ENCODE measurements at places on chromosomes 11 and 22. TPM values are rescaled to one million over a fixed set of nuclear protein-coding genes. Genes with fewer than 3 reads are reported as not detected.

DNA sequence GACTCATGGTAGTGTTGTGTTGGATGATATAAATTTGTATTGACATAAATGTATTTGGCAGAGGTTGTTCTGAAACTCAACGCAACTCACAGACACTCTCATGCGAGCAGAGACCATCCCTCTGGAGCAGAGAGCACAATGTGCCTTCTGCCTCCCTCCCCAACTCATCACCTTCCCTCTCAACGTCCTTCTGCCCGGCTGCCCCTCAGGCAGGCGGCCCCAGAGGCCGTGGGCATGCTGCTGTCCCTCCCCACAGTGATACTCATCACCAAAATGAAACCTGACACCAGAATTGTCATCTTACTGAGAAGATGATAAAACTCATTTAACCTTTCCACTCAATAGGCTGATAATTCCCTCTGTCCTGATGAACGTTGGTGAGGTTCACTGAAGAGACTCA is 260.6 kb downstream of the ETS1 start:
- DNase-seq, result no peak
- H3K4me3 ChIP-seq, result no peak overlapping the region
- H3K36me3 ChIP-seq, result no peaks in the 10 kb centered on the region
- no peaks in the 10 kb centered on the region for H3K4me1 ChIP-seq
- no peak overlapping the region for H3K27ac ChIP-seq
- peaks cover 70% of the 10 kb centered on the region for H3K27me3 ChIP-seq

GRCh38 chr11:47127213-47127612 is 49.5 kb downstream of the ARFGAP2 start:
- H3K4me3 ChIP-seq, result no peak overlapping the region
- no peak overlapping the region for H3K27ac ChIP-seq
- no peak for DNase-seq

GRCh38 chr11:20415432-20415831 is 27.9 kb downstream of the PRMT3 start:
- DNase-seq, result no peak
- no peaks in the 10 kb centered on the region for H3K4me1 ChIP-seq
- no peak overlapping the region for H3K4me3 ChIP-seq
- H3K27ac ChIP-seq, result no peak overlapping the region
- no peaks in the 10 kb centered on the region for H3K36me3 ChIP-seq
- H3K27me3 ChIP-seq, result no peaks in the 10 kb centered on the region

DNA sequence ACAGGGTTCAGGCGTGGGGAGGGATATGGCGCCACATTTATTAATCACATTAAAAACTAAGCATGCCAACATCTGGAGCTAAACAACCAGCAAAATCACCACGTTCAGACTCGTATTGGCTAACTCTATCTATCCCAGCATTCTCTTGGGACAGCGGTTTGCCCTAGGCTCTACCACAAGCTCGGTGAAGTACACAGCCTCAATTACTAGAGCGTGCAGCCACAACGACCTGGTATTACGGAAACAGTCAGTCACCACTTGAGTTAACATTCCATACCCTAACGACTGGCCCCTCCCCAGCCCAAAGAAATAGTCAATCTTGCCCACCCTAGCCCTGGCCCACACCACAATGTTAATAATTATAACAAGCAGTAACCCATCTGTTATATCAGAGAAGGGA is 32.1 kb downstream of the APOL5 start:
- no peaks in the 10 kb centered on the region for H3K4me1 ChIP-seq
- 0 out of 2 replicates have a peak, but pooled peaks cover 3% of the 10 kb centered on the region for H3K36me3 ChIP-seq
- H3K4me3 ChIP-seq, result no peak overlapping the region
- no peak for DNase-seq

DNA sequence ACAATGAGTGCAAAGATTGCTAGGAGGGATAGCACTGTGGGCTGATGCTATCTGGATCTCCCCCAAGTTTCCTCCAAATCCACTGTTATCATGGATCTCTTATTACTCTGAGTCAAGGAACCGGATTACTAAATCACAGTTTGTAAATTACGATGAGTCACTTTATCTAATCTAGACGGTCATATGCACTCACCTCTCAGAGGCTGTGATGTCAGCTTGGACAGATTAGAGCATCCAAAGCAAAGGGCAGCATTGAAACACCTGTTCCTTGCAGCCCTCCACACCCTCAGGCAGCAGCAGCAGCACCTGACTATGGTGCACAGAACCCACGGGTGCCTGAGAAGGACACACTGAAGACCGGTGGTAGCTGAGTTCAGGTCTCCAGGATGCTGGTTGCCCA is 14.0 kb upstream of the POU2AF1 start:
- no peak overlapping the region for H3K27ac ChIP-seq
- peaks cover 5% of the 10 kb centered on the region for H3K27me3 ChIP-seq
- no peaks in the 10 kb centered on the region for H3K36me3 ChIP-seq
- no peaks in the 10 kb centered on the region for H3K4me1 ChIP-seq

DNA sequence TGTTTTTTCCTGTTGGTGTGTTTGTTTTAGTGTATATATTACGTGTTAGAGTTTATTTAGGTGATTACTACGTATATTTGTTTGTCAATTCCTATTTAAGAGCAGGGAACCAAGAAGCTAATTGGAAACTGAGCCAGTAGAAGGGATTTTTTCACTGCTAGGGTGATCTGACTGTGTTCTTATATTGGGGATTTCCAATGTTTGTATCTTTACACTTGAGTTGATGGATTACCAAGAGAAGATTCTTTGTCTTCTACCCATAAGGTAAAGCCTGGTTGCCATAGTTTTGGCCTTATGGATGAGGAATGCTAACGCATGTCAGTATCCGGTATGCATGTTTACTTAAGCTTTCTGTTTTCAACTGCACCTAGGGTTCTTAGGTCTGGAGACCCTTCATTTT is 35.6 kb downstream of the SIK2 start:
- H3K36me3 ChIP-seq, result no peaks in the 10 kb centered on the region
- peaks cover 5% of the 10 kb centered on the region for H3K4me1 ChIP-seq
- no peak overlapping the region for H3K27ac ChIP-seq
- H3K4me3 ChIP-seq, result no peak overlapping the region
- H3K27me3 ChIP-seq, result no peaks in the 10 kb centered on the region

DNA sequence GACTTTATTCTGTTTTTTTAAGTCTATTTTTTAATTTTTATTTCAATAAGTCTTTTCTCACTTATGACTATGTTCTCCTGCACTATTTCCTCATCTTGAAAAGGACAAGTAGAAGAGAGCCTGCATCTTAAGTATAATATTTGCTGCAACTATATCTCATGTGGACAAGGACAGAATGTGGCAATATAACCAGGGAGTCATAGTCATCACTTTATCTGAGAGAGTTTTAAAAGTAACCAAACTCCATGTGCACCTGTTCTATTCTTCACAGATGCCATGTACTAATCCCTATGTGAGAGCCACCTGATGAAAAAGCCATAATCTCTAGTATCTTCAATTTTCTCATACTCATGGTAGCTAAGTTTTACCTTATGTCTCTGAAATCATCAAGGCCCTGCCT is 104.2 kb upstream of the SOX6 start:
- no peak overlapping the region for H3K4me3 ChIP-seq
- H3K36me3 ChIP-seq, result no peaks in the 10 kb centered on the region
- H3K4me1 ChIP-seq, result no peaks in the 10 kb centered on the region
- H3K27ac ChIP-seq, result no peak overlapping the region
- peaks cover 15% of the 10 kb centered on the region for H3K27me3 ChIP-seq
- no peak for DNase-seq

DNA sequence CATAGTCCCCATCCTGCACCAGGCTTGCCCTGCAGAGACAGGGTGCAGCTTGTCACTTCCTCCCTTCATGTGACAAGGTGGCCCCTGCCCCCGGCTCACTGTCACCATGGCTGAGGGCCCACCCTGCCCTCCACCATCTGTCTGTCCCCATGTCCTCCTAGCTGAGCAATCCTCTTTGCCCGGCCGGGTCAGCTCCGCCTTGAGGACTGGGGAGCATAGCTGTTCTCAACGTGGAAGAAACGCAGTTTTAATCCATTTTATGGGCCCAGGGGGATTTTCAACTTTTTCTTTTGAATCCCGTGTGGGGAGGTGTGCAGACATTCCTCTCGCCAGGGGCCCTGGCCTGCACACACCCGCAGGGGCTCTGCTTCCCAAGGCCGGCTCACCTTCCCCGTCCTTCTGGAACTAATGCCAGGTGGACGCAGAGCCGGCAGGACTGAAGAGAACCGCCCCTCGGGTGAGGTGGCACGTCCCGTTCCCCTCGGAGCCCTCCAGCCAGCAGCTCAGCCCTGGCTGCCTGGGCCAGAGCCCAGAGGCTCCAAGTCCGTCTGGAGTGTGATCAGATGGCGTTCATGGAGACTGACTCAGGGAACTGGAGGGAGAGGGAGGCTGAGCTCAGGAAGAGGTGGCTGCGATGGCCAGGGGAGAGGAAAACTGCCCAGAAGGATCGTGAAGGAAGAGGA is 1108.7 kb downstream of the BRD1 start:
- DNase-seq, result no peak
- no peaks in the 10 kb centered on the region for H3K36me3 ChIP-seq
- H3K27ac ChIP-seq, result no peak overlapping the region
- no peak overlapping the region for H3K4me3 ChIP-seq
- peaks cover 6% of the 10 kb centered on the region for H3K27me3 ChIP-seq
- no peaks in the 10 kb centered on the region for H3K4me1 ChIP-seq

DNA sequence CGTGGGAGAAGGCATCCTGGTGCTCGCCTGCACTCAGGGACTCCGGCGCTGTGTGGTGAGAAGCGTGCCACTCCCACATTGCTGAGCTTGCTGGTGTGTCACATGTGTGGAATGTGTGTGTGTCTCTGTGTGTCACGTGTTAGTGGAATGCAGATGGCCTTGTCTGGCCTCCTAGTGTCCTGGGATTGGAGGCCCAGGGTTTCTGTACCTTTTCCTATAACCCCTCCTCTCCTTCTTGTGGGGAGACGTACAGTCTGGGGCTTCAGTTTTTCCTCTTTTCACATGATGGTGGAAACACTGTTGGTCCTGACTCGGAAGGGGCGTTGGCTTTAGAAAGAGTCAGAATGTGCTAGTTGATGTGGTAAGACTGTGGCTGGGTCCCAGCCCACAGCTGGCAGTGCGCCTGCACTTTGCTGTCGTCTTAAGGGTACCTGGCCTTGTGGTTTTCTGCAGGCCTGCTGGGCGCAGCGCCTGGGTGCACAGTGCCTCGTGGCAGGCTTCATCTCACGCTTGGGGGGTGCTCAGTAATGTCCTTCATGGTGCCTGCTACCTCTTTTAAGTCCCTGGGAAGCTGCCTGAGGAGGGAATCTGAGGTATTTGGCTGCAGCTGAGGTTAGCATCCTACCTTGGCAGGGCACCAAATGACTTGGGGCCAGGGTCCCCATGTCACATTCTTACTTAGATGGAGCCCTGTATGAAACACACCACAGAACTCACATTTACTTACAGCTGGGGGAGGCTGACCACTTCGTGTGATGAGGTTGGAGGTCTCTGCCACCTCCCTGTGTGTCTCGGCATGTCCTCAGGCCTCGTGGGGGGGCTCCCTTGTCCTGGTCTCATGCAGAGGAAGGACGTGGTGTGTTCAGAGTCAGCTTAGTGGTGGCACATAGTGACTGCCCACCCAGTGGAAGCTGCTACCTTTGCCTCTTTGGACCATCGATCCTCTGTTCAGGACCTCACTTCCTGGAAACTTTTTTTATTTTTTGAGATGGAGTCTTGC is 61.9 kb downstream of the MED15 start:
- peaks cover 63% of the 10 kb centered on the region for H3K36me3 ChIP-seq
- H3K27me3 ChIP-seq, result no peaks in the 10 kb centered on the region
- H3K4me1 ChIP-seq, result peaks cover 54% of the 10 kb centered on the region
- DNase-seq, result peak; percentile 78
- peak overlapping the region; percentile 76 for H3K27ac ChIP-seq
- peak overlapping the region; percentile 7 for H3K4me3 ChIP-seq

GRCh38 chr11:134468796-134469195 is 56.8 kb upstream of the B3GAT1 start:
- no peaks in the 10 kb centered on the region for H3K36me3 ChIP-seq
- no peak for DNase-seq
- peaks cover 82% of the 10 kb centered on the region for H3K27me3 ChIP-seq
- no peak overlapping the region for H3K27ac ChIP-seq
- H3K4me1 ChIP-seq, result no peaks in the 10 kb centered on the region

DNA sequence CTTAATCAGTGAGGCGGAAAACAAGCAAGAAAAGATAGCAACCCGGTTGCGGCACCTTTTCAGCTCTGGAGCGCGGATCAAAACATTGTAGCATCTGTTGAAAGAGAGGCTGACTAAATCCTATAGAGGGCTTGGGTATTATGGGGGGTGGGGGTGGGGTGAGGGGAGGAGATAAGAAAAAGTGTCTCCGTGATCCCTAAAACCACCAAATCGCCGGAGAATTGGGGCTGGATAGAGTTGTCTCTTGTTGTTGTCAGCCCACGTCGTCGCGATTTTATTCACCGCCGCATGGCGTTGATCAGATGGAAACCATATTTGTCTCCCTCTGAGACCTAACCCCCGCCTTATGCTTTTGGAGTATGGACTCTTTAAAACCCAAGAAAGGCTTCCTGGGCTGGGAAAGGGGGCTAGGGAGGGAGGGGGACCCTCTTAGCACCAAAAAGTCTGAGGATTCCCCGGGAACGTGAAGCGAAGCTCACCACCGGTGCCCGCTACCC is 13.0 kb downstream of the PAX6 start:
- H3K27me3 ChIP-seq, result no peaks in the 10 kb centered on the region
- no peak overlapping the region for H3K27ac ChIP-seq
- H3K4me3 ChIP-seq, result no peak overlapping the region
- H3K36me3 ChIP-seq, result no peaks in the 10 kb centered on the region
- no peak for DNase-seq
- H3K4me1 ChIP-seq, result no peaks in the 10 kb centered on the region

DNA sequence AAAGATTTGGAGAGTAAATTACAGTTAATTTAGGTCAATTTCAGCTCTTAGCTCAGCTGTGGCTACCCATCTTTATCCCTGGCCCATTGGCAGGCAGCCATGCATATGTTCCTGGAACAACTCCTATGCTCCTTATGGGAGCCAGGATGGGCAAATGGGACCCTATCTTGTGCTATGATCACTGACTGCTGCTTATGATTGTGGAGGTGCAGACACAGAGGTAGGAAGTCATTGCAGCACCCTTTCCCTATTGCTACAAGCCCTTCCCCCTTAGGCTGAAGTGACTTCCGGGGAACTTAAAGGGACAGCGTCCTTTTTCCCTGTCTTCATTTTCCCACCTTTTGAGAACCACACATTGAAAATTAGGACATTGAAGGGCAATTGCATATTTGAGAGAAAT is 112.7 kb downstream of the FCHSD2 start:
- no peak for DNase-seq
- H3K4me1 ChIP-seq, result no peaks in the 10 kb centered on the region
- no peaks in the 10 kb centered on the region for H3K36me3 ChIP-seq
- no peak overlapping the region for H3K4me3 ChIP-seq

- H3K4me1 ChIP-seq, result no peaks in the 10 kb centered on the region
- no peaks in the 10 kb centered on the region for H3K27me3 ChIP-seq
- H3K36me3 ChIP-seq, result no peaks in the 10 kb centered on the region
Observed at GRCh38 chr22:35861451-35861850, 143.8 kb downstream of the APOL5 start.

- H3K36me3 ChIP-seq, result no peaks in the 10 kb centered on the region
- no peaks in the 10 kb centered on the region for H3K27me3 ChIP-seq
- H3K4me3 ChIP-seq, result no peak overlapping the region
Observed at GRCh38 chr11:117863383-117863782, 13.1 kb downstream of the FXYD6 start.

- no peaks in the 10 kb centered on the region for H3K36me3 ChIP-seq
- no peaks in the 10 kb centered on the region for H3K4me1 ChIP-seq
- no peak overlapping the region for H3K4me3 ChIP-seq
Observed at GRCh38 chr11:26719289-26719973, 2.4 kb downstream of the SLC5A12 start.

- DNase-seq, result no peak
- H3K4me1 ChIP-seq, result peaks cover 23% of the 10 kb centered on the region
- H3K27me3 ChIP-seq, result no peaks in the 10 kb centered on the region
- no peak overlapping the region for H3K4me3 ChIP-seq
- no peaks in the 10 kb centered on the region for H3K36me3 ChIP-seq
Observed at GRCh38 chr22:45616432-45616831, 55.2 kb upstream of the ATXN10 start.

Gene CATSPER1
- total RNA-seq, result 2.4 TPM

Gene SCGB2A2
- total RNA-seq, result not detected

Gene LARGE2
- total RNA-seq, result 67.6 TPM

All from HCT116 (cell line).